ENCODE measurements at places on chromosomes 5 and 9.

GRCh38 chr5:115379622-115380344 is 83.3 kb upstream of the CCDC112 start:
- no peak for DNase-seq

DNA sequence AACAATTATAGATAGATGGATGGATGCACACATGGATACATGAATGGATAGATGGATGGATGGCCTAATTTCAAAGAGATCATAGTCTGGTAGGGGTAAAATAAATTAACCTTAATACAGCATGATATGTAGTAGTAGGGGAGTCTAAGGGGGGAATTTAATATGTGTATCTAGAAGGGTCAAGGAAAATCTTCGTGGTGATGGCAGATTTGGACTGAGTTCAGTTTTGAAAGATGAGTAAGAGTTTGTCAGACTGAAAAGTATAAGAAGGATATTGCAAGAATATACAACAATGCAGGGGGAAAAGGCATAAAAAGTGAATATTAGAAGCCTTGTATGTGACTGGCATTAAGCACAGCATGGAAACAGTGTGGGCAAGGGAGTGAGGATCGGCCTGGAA is 98.7 kb downstream of the ZNF462 start:
- no peak for DNase-seq

- DNase-seq = no peak
These were observed 40.8 kb downstream of the RHOBTB3 start for GRCh38 chr5:95771892-95772291.

GRCh38 chr9:130073373-130073772 is 19.7 kb downstream of the GPR107 start:
- no peak for DNase-seq

- no peak for DNase-seq
These were observed 48.7 kb downstream of the ANKDD1B start for GRCh38 chr5:75659791-75660450.

Measured in T-helper 2 cell (primary cell).